Hematopoietic multipotent progenitor cell (in vitro differentiated cells): ENCODE measurements at places on chromosomes 5 and 9.

GRCh38 chr9:80040457-80040856 is 468.7 kb downstream of the TLE4 start:
- no peak for DNase-seq

DNA sequence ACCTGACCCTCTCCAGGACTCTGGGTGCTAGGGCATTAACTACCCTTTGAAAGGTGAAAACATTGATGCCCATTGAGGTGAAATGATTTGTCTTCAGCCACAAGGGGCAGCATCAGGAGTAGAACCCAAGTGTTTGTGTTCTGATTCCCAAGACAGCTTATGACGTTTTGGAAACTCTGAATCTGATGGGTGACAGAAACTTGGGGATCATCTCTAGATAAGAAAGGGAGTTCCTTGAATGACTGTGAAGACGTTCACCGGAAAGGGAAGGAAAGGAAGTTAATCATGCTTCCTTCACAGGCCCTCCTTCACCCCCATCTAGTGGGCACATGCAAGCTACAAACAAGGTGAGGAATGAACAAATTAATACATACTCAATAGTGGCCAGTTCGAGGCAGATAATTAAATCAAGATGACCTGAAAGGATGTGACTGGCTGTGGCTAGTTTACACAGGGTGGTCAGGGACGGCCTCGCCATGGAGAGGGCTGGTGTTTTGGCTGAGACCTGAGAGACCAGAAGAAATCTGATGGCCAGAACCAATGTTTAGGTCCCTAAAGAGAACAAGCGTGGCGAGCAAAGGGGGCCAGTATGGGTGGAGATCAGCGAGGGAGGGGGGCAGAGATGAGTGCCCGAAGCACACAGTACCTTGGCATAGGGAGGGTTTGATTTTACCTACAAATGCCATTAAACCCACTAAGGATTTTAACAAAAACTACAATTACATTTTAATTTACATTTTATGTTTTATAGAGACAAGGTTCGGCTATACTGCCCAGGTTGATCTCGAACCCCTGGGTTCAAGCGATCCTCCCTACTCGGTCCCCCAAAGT is 937 bp upstream of the SLC26A2 start:
- DNase-seq = no peak

- no peak for DNase-seq
Measured at GRCh38 chr9:132731230-132731629, 61.0 kb downstream of the GTF3C4 start.

GRCh38 chr9:89304834-89305188 is 6.2 kb upstream of the CKS2 start:
- DNase-seq = no peak

- DNase-seq = no peak
Measured at GRCh38 chr5:128896675-128897074, 68.6 kb upstream of the SLC27A6 start.

GRCh38 chr5:166724284-166724683 is 1567.2 kb upstream of the WWC1 start:
- DNase-seq = no peak

GRCh38 chr9:14693251-14693861 is at the start of gene ZDHHC21:
Gene ZDHHC21 (minus strand): TSS chr9:14693432. CDS start chr9:14674340, 19,092 bp downstream.
- peak; percentile 44 for DNase-seq

GRCh38 chr9:68775003-68775730 is 70.1 kb downstream of the PIP5K1B start:
- DNase-seq = no peak

- no peak for DNase-seq
Measured at GRCh38 chr5:135596788-135597187, 18.0 kb upstream of the CXCL14 start.

- DNase-seq = peak; percentile 37
Measured at GRCh38 chr9:89000973-89001916, 10.0 kb downstream of the S1PR3 start.

DNA sequence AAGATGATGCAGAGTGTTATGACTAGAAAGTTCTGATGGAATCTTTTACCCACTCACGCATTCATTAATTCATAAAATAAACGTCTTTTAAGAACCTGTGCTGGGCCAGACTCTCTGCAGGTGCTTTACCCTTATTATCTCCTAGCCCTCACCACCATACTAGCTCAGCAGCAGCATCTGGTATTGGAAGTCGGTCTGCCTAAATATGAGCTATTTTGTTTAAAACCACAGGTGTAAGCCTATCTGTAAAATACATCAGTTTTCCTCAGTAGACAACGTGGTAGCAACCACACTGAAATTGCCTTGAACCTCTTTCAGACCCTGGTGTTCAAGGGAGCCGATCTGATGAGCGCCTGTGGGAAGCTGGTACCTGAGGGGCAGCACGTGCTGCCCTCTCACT is 69.4 kb downstream of the PPIC start:
- DNase-seq = no peak

DNA sequence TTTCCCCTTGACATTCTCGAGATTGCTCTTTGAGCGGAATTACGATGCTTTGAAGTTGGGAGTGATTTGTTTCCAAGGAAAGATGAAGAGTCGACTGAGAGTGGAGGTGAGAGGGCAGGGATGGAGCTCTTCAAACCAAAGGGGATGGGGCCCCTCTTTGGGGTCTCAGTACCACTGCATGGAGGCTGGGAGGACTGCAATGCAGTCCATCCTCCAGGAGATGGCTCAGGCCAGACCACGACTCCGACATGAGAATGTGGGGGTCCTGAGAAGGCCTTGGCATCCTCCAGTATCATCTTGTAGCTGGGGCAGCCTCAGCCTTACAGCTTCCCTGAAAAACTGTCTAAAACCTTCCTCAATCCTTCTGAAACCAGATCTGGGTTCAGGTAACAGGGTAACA is 51.1 kb upstream of the CDKN2AIPNL start:
- DNase-seq = no peak

- DNase-seq = peak; percentile 68
Measured at GRCh38 chr5:77015938-77016569, 14.2 kb upstream of the AGGF1 start.

- DNase-seq = no peak
Measured at GRCh38 chr5:174504266-174504726, 220.1 kb upstream of the MSX2 start.

- DNase-seq = no peak
Measured at GRCh38 chr5:43543434-43543833, 13.4 kb downstream of the PAIP1 start.

- no peak for DNase-seq
Measured at GRCh38 chr9:124594673-124595072, 87.5 kb upstream of the NR5A1 start.

GRCh38 chr9:33120620-33121019 is 44.1 kb upstream of the SMU1 start:
- DNase-seq = no peak

GRCh38 chr9:35749515-35750255 is 598 bp downstream of the RGP1 start:
- DNase-seq = no peak

DNA sequence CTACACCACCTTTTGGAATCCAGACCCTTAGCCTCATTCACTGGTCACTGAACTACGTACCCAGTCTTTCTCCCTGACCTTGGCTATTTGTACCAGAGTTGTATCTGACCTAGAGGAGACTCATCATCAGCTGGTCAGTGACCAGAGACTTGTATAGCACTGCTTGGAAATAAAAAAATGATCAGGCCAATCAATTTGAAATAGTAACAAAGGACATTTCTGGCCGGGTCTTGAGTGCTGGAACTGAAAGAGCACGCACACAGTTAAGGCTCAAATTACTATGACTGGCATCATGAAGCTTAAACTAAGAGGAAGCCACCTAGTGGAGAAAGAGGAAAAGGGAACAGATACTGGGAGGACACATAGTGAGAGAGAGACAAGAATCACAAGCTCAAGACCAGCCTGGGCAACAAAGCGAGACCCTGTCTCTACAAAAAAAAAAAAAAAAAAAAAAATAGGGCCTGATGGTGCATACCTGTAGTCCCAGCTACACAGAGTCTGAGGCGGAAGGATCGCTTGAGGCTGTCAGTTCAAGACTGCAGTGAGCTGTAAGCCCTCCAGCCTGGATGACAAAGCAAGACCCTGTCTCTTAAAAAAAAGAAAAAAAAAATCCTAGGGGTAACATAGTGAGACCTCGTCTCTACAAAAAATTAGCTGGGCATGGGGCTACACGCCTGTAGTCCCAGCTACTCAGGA is 12.8 kb upstream of the SRP19 start:
- peak; percentile 46 for DNase-seq

GRCh38 chr5:135608761-135609443 is 30.1 kb upstream of the CXCL14 start:
- DNase-seq = no peak

GRCh38 chr9:130905125-130905901 is 8.7 kb upstream of the QRFP start:
- DNase-seq = no peak

DNA sequence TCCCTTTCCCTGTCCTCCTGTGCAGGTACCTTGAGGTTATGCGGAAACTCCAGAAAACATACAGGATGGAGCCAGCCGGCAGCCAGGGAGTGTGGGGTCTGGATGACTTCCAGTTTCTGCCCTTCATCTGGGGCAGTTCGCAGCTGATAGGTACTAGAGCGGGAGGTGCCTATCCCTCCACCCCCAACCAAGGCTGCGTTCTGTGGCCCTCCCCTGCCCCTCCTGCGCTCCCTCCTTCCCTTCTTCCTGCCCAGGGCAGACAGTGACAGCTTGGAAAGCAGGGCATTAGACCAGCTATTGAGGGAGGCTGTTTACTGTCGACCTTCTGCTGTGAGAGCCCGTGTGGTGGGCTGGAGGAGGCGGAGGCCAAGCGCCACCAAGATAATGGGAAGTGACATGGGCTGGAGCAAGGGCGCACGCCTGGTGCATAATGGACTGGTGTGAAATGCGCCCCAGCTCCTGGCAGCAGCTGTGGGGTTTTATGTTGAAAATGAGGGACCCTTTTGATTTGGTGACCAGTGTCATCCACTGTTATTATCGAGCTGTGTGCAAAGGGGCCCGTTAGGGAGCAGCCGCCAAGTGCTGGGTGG is 25.3 kb downstream of the PTPA start:
- DNase-seq = no peak

GRCh38 chr9:89549031-89549644 is 51.2 kb upstream of the SEMA4D start:
- peak; percentile 82 for DNase-seq

- peak; percentile 40 for DNase-seq
Measured at GRCh38 chr9:128771094-128771721, 519 bp downstream of the ZER1 start.

- DNase-seq = no peak
Measured at GRCh38 chr9:88174324-88174723, 36.0 kb upstream of the SPATA31C2 start.

GRCh38 chr5:96741891-96742309 is 65.8 kb downstream of the ERAP1 start:
- DNase-seq = no peak

GRCh38 chr5:91652678-91653077 is 269.6 kb upstream of the ARRDC3 start:
- DNase-seq = no peak

GRCh38 chr9:72132052-72132451 is 17.2 kb upstream of the GDA start:
- DNase-seq = no peak

- DNase-seq = no peak
Measured at GRCh38 chr9:2190939-2191608, 175.9 kb downstream of the SMARCA2 start.

- no peak for DNase-seq
Measured at GRCh38 chr5:126939887-126940286, 90.5 kb downstream of the MARCHF3 start.

DNA sequence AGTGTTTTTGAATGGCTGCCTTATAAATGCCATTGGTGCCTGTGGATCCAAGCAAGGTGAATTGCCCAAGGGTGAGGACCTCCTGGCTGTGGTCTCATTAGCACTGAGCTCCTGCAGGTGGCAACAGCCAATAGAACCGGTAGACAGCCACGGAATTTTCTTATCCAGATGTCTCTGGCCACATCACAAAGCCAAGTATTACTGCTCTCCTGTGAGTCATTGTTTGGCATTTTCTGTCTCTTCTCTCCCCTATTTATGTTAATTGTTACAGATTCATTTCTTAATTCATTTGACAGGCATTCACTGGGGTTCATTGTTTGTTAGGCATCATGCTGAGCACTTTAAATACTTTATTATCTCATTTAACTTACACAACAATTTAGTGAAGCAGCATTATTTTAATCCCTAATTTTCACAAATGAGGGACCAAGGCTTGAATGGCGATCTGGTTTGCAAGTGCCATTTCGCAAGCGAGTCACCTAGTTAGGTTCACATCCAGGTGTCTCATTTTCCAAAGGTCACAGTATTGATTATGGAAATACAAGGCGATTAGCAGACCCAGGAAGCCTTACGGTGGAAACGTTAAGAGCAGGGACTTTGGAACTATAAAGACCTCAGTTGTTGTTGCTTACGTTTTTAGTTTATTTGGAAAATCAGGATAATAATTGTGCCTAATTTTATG is 58.2 kb upstream of the DPYSL3 start:
- no peak for DNase-seq

DNA sequence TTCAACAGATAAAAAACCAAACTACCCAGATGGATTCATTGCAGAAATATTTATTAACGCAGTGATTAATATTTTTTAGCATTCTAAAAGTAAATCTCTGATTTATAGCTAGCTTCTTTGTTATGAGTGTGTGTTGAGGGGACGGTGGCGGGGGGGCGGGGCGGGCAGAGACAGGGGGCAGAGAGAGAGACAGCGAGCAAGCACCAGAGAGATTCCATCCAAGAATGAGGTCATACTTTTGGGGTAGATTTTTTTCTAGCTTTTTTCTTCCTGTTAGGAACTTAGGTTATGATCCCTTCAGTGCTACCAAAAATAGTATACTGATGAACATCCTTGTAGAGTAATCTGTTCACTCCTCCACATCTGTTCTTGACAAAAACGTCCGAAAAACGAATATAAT is 500 bp upstream of the ZNF883 start:
- DNase-seq = no peak

GRCh38 chr9:125446561-125447094 is 185.0 kb downstream of the GAPVD1 start:
- DNase-seq = no peak

DNA sequence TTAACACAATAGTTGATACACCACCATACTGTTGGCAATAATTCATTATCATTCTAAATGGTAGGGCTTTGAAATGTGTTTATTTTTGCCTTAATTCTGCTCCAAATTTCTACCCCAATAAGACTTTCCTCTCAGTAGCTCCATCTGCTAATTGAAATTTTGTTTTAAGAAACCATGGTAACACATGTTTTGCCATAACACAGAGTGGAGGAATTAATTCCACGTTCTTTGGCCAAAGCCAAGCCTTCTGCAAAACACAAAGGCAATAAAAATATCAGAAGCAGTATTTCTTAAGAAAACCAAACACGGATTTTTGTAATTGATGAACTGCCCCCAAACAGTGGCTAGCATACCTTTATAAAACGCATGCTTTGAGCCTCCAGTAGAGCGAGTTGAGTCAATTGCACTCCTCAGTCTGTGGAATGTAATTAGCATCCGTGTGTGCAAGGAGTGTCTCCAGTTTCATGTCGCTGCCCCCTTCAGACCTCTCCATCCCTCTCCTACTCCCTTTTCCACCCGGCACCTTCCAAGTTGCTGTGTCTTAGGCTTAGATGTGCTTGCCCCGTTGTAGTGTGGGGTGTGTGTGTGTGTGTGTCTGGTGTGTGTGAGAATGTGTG is 58.2 kb upstream of the CKS2 start:
- DNase-seq = no peak
